RWPE1 (cell line): ENCODE measurements at places on chromosomes 5 and 9.

DNA sequence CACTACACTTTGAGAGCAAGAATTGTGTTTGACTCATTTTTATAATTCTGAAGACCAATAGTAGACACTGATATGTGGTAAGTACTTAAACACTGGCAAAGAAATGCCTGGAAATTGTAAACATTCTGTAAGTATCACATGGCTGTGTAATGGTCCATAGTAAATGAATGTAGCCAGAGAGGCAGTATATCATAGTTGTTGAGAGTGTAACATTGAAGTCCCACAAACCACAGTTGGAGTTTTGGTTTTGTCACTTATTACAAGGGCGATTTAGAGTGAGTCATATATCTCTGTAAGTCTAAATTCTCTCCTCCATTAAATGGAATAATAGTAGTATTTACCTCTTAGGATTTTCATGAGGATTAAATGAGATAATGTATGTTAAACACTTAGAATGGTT, 181.1 kb upstream of the MEF2C start:
- no peak for DNase-seq

- DNase-seq: no peak
Observed at GRCh38 chr9:99181621-99182020, 40.1 kb downstream of the ALG2 start.

DNA sequence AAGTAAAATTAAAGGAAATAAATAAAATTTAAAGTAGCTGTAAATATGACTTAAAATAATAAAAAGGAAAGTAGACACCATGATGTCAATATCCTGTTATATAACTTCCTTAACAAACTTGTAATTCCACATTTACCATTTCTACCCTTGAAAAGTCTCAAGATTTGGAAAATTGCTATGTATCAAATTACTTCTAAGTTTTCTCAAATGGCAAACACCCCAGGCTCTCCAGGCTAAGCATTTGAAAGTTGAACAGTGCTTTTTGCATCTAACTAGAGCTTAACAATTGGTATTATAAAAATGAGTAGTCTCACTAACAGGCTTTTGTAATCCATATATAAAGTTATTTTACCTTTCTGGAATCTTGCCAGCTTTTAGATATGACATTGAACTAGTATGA, 41.5 kb upstream of the MACIR start:
- DNase-seq: no peak

DNA sequence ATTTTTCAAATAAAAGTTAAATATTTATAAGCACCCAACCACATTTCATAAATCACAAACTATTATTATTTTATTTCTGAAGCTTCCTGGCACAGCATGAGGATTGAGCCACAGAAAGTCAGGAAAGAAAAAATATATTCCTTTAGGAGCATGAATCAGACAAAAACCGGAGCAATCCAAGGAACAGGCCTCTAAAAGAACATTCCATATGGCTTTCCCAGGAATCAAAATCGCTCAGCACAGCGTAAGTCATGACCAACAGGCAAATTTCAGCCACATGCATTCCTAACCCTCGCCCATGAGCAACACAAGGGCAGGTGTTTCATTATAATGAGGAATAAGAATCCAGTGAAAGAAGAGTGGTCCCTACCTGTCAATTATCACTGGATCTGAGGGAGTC, 26.7 kb downstream of the EBF1 start:
- no peak for DNase-seq

DNA sequence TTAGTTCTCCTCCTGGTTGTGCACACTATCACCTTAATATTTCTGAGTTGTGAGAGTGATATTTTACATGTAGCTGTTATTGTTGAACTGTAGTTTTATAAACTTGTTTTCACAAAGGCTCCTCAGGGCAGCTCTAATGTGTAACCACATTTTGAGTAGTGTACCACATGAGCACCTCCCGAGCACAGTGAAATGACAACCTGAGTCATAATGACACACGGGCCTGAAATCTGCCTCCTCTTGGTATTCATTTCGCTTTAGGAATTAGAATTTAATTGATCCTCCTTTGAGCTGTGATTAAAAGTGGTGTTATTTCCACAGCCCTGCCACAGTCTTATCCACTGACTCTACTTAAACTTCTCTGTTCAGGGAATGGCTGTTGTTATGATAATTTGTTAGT, 7.9 kb downstream of the MTRR start:
- peak; percentile 22 for DNase-seq

DNA sequence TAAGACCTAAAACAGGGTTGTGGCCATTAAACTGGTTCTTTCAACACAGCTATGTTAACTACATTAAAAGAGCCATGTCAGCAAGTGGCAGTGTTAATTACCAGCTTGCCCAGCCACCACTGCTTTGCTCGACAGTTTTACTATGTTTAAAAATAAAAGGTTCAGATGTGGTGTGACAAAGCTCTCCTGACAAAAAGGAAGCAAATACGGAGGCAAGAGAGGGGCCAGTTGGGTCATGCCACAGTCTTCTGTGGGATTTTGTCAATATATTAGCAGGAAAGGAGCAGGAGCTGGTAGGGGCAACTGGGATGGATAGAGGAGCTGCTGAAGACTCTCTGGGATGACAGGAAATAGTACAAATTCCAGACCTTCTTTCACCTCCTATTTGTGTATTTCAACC, 113.5 kb upstream of the PCA3 start:
- DNase-seq: no peak
